ENCODE measurements at places on chromosomes 3 and 15.

DNA sequence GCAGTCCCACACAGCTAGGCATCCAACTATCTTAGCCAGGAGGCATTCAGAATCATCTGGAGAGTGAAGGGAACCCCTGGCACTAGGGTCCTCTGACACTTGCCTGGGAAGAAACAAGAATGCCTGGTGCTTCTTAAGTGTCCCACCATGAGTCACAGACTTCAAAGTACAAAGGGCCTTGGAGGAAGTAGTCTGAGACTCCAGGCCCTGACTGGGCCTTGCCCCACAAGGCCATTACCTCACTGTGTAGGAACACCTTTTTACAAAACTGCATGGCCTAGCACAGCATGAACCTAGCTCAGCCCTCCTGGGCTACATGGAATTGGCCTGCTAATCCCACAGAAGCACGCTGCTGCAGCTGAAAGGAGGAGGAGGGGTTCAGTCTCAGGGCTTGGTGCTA, 104.5 kb upstream of the SLCO2A1 start:
- DNase-seq = no peak

- DNase-seq = no peak
Measured at GRCh38 chr3:171811913-171812335, 1.6 kb upstream of the PLD1 start.

- no peak for DNase-seq
Measured at GRCh38 chr15:48865370-48866079, 12.4 kb upstream of the EID1 start.

DNA sequence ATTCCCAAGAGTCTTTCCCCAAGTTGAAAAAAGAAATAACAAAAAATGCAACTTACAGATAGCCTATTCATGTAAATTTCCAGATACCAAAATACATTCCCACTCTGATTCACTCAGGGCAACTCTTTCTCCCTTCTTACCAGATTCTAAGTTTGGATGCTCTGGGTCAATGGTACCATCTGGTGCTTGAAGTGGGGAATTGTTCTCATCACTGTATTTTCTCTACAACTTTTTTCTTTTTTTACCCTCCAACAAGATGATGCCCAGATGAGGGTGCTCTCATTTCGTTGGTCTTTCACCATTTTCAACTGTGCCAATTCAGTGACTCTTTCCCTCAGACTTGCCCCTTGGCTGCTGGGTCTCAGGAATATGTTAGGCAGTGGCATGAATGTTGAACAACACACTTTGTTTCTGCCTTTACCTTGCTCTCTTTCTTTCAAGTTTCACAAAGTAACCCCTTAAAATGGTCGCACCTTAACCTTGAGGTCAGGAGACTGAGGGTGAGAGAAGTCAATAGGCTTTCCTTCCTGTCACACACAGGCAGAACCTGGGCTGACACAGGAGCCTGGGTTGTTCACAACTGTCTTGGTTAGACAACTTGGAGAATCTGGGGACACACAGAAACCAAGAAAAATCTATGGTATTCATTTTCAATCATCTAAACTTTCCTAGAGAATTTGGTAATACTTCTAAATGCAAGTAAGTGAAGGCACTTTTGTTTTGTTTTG, 330.7 kb upstream of the SLCO3A1 start:
- no peak for DNase-seq

- DNase-seq = no peak
Measured at GRCh38 chr3:7095116-7095515, 234.2 kb downstream of the GRM7 start.

DNA sequence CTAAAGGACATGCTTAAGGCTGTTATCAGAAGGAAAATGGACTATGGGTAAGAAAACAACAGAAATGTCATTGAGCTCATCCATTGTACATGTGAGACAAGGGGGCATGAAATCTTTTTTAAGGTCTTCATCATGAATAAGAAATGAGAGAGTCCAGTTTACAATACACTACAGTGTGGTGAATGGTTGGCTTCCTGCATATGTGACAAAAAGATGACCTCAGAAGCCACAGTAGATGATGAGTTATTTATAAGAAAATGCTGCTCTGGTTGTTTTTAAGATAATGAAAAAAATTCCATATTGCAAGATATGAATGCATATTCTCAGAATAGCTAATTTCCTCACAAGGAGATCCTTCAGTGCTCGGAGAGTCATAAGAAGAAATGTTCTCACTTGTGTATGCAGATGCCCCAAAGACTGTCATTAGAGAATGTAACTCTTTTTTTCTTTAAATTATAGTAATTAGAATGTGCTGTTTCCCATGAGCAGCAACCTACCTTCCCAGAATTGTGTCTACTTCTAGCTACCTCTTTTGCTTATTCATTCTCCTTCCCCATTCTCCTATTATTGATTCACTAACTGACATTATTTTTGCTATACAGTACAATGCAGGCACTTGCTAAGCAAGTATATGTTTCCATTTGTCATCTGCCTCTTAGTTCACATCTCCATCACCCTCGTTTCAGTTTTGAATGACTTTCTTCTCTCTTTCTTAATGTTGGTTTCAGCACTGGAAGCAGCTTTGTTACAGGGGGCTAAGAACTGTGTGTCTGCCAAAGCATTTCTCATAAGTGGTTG, 152.0 kb upstream of the PEX5L start:
- DNase-seq = no peak

DNA sequence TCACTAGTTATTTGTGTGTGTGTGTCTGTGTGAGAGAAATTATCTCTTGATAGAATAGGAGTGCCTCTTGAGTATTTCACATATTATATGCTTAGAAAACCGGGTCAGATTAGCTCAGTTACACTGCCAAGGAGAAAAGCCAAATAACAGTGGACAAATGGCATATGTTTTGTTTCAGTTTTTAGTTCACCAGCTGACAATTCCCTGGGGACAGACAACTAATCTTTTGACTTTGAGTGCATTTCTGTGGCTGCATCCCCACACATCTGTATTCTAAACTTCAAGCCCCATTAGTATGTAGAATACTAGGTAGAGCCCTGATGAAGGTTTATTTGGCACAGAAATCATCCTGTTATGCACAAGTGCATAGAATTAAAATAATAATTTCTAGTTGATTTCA, 227.7 kb upstream of the CNTN3 start:
- DNase-seq = no peak

DNA sequence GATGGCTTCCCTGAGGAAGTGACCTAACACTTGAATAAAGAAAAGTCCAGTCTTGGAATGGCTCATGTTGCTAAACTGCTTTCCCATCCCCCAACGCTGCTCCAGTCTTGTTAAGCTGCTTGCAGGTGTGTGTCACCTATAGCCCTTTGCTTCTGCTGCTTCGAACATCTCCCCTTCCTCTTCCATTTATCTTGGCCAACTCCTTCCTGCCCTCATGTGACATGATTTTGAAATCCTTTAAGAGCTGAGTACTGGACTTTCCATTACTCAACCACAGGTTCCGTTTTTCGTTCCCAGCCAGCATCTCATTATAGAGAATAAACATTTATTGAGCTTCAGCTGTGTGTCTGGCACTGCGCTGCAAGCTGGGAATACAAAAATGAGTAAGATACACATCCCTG, 1.7 kb downstream of the ATG7 start:
- no peak for DNase-seq

GRCh38 chr3:58198362-58198761, 12.4 kb downstream of the DNASE1L3 start:
- no peak for DNase-seq

- DNase-seq = no peak
Measured at GRCh38 chr3:143961342-143961741, 10.3 kb upstream of the DIPK2A start.

- DNase-seq = peak; percentile 38
Measured at GRCh38 chr15:49627407-49627877, 6.6 kb downstream of the DTWD1 start.

DNA sequence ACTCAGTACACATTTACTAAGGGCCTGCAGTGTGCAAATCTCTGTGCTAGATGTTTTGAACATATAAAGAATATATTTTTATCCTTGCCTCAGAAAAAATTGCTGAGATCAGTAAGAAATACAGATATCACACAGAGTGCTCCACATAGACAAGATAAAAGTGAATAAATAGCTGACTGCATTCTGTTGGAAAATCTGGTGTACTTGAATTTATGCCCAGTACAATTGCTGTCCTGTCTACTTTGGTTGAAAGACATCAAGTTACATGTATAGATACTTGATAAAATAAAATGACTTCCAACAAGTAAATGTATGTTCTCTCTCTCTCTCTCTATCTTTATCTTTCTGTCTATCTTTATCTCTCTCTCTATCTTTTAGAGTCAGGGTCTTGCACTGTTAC, 381.2 kb upstream of the CBLB start:
- DNase-seq = no peak

GRCh38 chr3:190378240-190378891, 9.6 kb upstream of the CLDN16 start:
- DNase-seq = no peak

DNA sequence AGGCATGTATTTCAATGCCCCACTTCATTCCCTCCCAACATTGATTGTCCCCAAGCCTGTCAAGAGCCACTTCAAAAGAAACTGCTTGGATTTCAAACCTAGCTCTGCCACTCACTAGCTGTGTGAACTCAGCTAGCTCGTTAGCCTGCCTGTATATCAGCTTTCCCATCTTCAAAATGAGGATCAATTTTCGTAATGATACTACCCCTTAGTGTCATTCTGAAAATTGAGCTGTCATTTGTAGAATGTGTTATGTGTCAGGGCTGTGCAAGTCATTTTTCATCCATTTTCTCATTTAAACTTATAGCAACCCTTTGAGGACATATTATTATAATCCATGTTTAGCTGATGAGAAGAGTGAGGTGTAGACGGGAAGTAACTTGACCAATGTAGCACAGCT, 88.6 kb downstream of the TRIM42 start:
- DNase-seq = no peak

- DNase-seq = no peak
Measured at GRCh38 chr3:174873832-174874657, 14.9 kb downstream of the NAALADL2 start.

GRCh38 chr15:81133782-81134461, at the start of gene CFAP161:
Gene CFAP161 (plus strand): TSS chr15:81134270. CDS start chr15:81134330, 60 bp downstream.
- no peak for DNase-seq

DNA sequence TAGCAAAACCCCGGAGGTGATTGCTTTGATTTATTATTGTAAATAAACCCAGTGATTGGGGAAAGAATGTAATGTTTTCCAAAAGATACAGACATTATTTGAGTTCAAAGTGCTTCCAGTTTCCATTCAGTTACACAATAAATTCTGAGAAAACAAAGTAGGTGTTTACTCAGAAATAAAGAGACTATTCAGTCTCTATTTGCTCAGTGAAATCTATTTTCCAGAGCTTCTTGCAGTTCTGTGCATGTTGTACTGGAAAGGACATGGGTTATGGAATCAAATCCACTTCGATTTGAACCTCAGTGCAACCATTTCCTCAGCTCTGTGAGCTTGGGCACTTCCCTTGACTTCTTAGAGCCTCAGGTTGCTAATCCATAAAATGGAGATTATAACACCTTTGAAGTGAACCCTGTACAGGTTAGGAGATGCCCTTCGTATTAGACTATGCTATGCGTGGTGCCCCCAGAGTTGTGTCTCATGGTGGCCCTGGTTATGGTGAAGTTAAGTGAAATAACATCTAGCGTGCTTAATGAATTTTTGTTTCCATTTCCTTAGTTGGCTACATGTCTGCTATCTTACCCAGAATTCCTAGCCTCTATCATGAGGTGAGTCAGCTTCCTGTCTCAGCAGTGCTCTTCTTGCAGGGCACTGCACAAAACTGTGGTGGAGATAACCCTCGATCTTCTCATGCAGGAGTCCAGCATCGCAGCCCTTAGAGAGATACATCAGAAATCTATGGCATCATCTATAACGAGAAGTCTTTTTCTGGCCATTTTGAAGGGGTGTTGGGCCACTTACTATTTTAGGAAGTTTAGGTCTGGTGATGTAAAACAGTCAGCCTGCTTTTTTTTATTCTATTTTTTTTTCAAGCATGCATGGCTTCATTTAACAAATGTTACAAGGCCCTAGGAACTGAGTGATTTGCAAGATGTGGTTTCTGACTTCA, 97.7 kb downstream of the RPL39L start:
- no peak for DNase-seq

GRCh38 chr3:190323246-190323626, 990 bp upstream of the CLDN1 start:
- DNase-seq = no peak

GRCh38 chr3:153840487-153840886, 280.7 kb upstream of the ARHGEF26 start:
- no peak for DNase-seq

DNA sequence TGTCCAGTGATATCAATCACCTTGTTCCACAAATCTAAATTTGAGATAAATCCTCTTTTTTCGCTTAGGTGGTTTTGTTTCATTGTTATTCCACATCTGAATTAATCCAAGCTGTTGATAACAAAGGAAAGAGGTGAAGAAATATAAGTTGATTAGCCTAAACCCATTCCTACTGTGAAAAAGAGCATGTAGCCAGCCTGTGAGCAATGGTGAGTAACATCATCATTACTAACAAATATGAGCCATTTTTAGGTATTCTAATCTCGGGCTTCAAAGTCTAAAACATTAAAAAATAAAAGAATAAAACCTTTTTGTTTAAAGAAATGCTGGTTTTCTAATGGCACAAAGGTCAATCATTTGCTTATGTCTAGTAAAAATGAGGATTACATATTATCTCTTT, 52.1 kb upstream of the P3H2 start:
- DNase-seq = no peak

DNA sequence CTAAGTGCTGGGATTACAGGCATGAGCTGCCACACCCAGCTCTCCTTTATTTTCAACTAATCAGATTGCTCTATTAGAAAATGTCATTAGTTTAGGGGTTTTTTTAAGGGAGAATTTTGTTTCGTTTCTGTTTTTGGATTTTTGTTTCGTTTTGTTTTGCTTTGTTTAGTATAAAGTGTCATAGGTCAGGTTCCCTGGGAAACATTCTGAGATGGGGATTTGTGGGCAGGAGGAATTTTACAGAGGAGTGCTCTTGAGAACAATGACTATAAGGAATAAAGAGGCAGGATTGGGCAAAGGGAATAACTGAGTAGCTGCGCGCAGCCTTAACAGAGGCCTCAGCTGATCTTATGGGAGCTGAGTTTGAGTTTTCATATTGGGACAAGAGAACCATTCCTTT, 86.8 kb upstream of the NR2F2 start:
- no peak for DNase-seq

DNA sequence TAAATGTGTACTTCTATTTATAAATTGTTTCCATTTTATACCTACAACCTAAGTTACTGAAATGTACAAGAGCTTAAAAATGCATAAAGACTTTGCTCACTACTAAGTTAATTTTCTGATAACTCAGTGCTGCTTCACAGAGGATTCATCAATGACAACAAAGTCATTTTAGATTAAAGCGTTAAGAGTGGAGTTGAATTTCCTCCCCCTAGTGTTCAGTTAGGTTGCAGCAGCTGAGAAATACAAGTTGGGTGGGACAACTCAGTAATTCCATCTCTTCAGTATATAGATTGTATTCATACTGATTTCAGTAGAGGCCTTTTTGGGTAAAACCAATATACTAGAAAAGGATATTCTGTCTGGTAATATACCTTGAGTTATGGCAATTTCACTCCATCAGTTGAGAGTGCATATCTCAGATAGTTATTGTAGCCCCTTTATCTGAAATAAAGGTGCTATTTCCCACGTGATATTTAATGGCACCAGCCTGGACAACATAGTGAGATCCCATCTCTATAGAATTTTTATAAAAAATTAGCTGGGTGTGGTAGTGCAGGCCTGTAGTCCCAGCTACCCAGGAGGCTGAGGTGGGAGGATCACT, 6.9 kb upstream of the RPL35A start:
- no peak for DNase-seq

- no peak for DNase-seq
Measured at GRCh38 chr3:165395188-165395587, 199.0 kb upstream of the SLITRK3 start.

GRCh38 chr3:72079369-72079872, 294.5 kb upstream of the PROK2 start:
- DNase-seq = no peak

GRCh38 chr3:140927279-140928069, 14.2 kb upstream of the SLC25A36 start:
- DNase-seq = no peak
